LoVo (cell line): ENCODE measurements at places on chromosomes 7 and 10.

- no peak for DNase-seq
Observed at GRCh38 chr7:81753392-81753791, 16.5 kb downstream of the HGF start.

DNA sequence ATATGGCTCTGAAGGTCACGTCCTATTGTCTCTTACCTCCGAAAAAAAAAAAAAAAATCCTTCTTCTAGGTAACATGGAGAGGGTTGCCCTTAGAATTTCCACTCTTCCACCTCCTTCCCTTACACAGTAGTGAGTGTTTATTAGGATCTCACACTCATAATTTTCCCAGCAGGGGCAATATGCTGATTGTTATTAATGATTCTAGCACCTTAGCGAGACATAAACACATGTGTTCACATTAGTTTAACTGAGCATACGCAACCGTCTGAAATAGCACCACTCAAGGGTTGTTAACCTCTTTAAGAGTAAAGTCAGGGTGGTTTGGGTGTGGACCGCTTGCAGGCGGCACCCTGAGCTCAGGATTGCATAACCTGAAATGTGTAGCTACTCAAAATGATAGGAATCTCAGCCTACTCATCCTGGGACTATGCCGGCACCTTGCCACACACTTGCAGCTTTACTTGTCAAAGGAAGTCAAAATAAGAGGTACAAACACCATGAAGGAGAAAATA lies 52.2 kb downstream of the CPEB3 start:
- DNase-seq, result peak; percentile 49

GRCh38 chr7:92266415-92267241 lies 20.9 kb downstream of the ANKIB1 start:
- DNase-seq, result no peak

DNA sequence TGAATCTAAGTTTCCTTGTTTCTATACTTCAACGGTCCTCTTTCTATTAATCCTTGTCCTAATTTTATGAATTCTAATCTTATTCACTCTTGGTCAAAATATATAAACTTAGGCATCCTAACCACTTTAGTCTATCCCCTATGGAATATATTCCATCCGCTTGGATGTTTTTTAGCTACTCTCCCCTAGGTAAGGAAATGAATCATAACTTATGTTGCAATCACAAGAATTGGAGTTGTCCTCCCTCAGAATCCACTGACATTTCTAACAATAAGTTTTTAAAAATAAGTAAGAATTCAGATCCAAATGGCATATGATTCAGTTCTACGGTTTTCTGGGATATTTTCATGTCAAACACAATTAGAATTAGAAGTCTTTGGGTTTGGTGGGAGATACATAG lies 1081.6 kb downstream of the SORCS1 start:
- DNase-seq, result no peak

DNA sequence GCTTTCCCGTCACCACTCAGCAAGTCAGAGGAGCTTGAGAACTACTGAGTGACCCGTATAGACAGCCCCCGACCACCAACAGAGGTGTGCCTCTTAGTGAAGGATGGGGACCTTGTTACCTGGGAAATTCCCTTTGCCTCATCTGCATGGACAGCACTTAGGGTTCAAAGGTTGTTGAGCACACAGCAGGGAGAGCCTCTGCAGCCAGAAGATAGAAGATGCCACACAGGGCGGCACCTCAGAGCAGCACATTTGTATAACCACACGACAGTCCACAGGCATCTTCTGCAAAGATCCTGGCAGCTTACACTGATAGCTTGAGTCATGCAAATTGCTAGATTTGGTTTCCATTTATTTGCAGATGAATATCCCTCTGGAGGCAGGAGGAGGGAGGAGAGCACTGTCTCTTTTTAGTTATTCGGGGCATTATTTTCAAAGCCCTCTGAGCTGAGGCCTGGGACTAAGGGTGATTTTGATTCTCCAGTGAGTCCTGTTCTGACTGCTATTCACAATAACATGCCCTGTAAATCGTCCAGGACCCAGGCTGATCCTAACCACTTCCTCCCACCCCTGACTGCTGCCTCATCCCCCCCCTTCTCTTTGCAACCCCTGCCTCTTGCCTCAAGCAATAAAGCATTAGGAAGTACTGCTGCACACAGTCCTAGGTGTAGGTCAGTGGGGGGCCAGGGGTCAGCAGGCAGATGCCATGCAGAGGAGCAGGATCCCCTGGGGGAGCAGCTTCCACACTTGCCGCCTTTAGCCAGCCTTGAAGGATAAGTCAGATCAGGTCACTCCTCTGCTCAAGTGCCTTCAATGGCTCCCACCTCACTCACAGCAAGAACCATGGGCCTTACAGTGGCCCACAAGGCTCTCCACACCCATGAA lies 24.6 kb upstream of the INMT start:
- no peak for DNase-seq

- no peak for DNase-seq
Observed at GRCh38 chr10:51910189-51910588, 210.8 kb upstream of the CSTF2T start.

DNA sequence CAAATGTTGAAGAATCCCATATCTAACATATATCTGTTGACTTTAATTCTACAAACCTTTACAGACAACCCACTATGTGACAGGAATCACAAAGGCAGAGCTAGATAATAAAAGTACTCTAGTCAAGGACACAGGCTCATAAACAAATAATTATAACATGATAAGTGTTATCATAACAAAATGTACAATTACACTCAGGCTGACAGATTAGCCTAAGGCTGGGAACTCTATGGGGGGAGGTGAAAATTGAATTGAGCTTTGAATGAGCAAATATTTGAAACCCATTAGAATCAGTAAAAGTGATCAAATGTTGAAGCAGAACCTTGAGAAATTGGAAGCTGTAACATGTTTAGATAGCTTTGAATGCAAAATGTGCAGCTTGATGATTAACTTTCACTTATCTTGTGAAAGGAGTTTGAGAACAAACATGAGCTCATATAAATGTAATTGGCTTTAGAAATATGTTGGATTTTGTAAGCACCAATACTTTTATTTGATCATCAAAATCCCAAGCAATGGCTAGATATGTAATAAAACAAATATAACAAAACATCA lies 970.2 kb downstream of the SORCS3 start:
- no peak for DNase-seq

DNA sequence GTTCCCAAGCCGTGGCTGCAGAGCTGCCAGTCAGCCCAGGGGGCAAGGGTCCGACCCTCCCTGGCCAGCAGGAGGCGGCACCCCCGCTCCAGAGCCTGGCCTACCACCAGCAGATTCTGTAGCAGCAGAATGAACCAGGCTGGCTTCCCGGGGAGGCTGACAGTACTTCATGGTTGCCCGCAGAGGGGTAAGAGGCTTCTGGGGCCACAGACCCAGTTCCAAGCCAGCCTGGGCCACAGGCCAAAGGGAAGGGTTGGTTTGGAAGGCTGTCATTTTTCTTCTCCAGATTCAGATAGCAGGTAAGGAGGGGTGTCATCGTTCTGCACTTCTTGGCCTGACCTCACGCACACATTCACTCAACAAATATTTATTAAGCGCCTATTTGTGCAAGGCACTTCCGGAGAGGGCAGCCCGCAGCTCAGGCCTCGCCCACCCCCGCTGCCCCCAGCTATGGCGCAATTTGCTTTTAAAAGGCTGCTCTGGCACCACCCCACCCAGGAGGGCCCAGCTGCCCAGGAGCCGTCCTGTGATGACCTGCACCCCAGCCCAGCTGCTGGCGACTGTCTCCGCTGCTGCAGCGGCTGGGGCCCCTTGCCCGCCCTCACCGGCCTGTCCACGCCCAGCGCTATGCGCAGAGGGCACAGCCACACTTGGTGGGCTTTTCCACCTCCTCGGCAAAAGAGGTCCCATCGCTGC lies 168.5 kb downstream of the LCOR start:
- peak; percentile 15 for DNase-seq

GRCh38 chr10:64102916-64103315 lies 581.7 kb downstream of the REEP3 start:
- DNase-seq, result no peak

GRCh38 chr7:31633894-31634494 lies 53.0 kb upstream of the PPP1R17 start:
- DNase-seq, result peak; percentile 82

GRCh38 chr7:15567652-15568051 lies 5.8 kb upstream of the AGMO start:
- DNase-seq, result no peak

- DNase-seq, result no peak
Observed at GRCh38 chr10:116255886-116256751, 16.9 kb downstream of the GFRA1 start.

- DNase-seq, result peak; percentile 75
Observed at GRCh38 chr10:73771722-73772280, 10.0 kb upstream of the CHCHD1 start.
